CD4-positive, alpha-beta T cell treated with Interleukin-6 for 4 hours (primary cell): ENCODE measurements at places on chromosomes 11 and 22.

DNA sequence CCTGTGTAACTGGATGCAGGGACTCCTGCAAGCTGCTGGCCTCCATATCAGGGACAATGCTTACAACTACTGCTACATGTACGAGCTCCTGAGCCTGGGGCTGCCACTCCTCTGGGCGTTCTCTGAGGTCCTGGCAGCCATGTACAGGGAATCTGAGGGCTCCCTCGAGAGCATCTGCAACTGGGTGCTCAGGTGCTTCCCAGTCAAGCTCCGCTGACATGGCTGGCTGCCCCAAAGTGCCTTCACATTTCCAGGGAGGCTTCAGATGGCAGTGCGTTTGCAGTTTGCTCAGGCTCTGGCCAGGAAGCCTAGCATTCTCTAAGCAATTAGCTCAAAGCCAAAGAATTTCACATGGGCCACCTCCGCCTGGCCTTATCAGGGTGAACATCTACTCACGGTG, 117.4 kb upstream of the PARVA start:
- no peak for DNase-seq

DNA sequence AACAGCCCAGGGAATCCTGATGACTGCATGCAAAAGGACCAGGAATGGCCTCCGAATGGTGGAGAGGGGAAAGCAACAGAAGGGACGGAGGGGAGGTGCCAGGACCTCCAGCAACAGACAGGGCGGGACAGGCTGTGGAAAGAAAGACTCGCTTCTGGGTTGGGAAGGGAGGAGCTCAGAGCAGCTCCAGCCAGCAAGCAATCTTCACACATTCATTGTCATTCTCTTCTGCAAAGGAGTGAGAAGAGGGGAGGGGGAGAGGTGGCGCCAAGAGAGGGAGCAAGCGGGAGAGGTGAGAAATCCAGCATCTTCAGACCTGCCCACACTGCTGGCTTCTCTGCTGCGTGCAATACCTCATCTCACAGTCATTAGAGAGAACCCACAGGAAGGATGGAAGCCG, 509.0 kb downstream of the BUD13 start:
- no peak for DNase-seq

DNA sequence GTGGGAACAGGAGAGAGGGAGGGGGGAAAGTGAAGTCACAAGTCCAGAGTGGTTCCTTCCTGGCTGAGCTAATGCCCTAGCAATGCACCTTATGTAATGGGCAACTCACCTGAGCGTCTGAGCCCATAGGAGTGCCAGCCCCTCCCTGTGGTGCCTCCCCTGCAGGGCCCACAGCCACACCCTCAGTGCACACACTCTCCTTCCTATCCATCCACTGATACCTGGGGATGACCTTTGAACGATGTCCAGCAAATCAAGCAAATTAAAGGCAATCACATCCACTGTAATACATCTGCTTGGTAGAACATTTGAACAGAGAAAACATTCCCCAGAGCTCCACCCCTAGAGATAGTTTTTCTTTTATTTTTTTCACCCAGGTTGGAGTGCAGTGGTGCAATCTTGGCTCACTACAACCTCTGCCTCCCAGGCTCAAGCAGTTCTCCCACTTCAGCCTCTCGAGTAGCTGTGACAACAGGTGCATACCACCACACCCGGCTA, 19.6 kb upstream of the MICAL2 start:
- no peak for DNase-seq

GRCh38 chr11:134293119-134294113, 17.2 kb downstream of the GLB1L3 start:
- no peak for DNase-seq

GRCh38 chr11:93329936-93330445, 551 bp upstream of the DEUP1 start:
- DNase-seq: no peak

DNA sequence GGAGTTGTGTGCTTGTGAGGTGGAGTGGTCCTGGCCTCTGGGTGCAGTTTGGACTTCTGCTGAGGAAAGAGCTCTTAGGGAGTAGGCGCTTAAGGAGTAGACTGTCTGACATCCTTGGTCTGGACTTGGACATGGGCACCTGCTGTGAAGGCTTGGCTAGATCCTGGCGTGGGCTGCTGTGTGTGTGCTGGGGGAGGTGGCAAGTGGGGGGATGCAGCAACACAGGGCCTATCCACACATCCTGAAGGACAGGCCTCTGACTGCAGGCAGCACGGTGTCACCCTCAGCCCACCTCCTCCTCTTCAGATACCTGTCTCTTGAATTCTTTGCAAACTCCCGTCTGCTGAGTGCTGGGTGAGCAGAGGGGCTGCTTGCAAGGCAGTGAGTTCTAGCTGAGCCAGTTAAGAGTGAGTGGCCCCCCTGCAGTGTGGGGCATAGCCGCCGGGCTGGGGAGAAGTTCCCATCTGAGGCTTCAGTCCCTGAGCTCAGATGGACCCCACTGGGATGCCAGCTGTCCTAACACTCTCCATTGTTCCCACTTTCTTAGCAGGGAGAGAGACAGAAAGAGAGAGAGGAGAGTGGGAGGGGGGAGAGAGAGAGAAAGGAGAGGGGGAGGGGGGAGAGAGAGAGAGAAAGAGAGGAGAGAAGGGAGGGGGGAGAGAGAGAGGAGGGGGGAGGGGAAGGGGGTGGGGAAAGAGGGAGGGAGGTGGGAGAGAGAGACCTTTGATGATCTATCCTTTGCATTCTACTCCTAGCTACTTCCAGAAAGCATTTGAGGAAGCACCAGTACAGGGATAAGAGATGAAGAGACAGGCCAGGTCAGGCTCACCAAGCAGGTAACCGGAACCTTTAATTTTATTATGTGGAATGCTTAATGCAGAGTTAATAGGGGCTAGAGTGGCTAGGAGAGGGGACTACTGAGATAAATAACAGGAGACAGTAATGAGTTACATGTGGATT, 12.6 kb downstream of the SOX10 start:
- DNase-seq: no peak

GRCh38 chr11:2576549-2576948, 123.2 kb downstream of the KCNQ1OT1 start:
- DNase-seq: no peak

DNA sequence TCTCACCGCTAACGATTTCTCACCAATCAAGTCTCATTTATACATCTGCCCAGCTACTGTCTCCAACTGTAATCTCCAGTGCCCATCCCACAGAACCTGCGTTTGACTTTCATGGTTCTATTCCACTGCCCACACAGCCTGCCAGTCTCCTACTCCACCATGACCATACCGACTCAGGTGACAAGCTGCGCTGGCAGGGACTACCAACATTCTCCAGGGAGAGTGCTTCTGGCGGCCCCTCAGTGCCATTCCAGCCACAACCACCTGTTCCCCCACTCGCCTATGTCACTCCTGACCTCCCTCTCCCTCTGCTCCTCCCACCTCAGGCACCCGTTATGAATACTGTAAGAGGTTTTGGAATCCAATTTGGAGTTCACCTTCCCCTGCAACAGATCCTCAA, 108.5 kb upstream of the BID start:
- no peak for DNase-seq

DNA sequence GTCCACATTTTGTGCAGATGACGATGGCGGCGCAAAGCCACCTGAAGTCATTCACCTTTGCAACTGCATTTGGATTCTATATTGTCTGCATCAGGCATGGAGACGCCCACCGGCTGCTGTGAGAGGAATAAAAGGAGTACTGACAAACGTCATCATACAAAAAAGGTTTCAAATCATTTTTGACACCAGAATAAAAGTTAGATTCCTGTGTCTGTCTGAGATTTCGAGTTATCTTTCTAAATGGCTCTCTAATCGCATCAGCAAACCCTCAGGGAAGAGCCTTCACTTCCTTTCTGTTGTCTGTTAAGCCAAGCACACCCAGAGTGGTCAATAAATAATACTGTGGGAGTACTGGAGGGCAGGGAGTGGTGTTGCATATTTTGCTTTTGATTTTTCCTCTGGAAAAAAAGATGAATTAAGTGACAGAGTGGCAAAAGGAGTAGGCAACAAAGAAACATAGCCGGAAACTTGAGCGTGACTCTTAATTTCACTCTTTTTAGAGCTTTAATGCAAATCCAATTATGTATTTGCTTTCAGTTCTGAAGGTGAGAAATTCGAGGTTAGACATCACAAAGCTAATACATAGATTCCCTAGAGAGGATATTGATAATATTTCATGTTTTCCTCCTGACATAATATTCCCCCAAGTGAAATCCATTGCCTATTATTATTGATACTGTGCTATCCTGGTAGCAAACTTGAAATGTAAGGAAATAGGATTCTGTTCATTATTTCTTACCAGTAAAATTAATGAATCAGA, 150.8 kb upstream of the MTMR2 start:
- DNase-seq: no peak

- DNase-seq: no peak
These were observed 133.0 kb upstream of the C11orf58 start for GRCh38 chr11:16605389-16605893.

DNA sequence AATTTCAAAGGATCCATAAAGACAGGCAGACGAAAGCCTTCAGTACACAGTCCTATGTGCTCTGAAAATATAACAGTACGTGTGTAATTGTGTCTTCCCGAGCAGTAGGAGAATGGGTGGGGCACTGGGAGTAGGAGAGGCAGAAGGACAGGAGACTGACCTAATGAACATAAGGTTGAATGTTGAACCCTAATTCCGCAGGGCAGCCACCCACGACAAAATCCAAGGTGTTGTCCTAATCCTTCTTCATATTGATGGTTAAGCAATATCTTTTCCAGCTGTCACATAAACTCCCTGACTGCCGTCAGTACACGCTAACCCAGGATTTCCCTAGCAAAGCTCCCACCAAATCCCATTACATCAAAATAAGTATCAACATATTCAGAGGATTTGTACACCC, 34.5 kb downstream of the SPATA19 start:
- DNase-seq: no peak

GRCh38 chr22:48342732-48343131, 1484.9 kb downstream of the BRD1 start:
- no peak for DNase-seq

GRCh38 chr11:68524213-68524612, 63.7 kb downstream of the PPP6R3 start:
- DNase-seq: no peak

DNA sequence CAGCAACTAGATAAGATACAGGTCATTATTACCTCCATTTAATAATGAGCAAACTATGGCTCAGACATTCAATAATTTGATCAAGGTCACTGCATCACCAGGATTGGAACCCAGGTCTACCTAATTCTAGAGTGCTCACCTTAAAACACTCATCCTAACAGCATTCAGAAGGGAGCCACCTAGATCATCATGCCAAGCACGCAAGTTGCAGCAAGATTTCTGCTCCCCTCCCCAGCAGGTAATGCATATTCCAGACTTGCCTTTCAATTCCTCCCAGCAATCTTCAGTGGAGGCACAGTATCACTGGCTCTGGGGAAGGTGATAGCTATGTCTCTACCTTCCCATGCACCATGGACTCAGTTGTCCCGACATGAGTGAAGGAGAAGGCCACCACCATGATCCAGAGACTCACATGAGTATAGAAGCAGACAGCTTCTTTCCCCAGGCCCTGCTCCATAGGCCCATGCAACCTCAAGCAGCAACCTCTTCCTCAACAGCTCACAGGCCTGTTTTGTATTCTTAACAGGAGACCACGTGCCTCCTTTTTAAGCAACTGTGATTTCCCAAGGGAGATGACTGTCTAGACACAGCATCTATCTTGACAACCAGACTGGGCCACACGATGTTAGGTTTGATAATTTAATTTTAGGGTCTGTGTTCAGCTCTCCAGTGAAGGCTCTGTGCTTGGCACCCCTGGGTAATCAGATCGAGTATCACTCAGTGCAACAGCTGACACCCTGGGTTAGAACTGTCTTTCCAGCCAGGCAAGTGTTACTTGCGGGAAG, 36.4 kb downstream of the RAB30 start:
- no peak for DNase-seq
